ENCODE measurements at places on chromosomes 5 and 9. TPM values are rescaled to one million over a fixed set of nuclear protein-coding genes. Genes with fewer than 3 reads are reported as not detected.
A peak's percentile ranks its signal among the peaks of the same experiment; 100 is the strongest.

DNA sequence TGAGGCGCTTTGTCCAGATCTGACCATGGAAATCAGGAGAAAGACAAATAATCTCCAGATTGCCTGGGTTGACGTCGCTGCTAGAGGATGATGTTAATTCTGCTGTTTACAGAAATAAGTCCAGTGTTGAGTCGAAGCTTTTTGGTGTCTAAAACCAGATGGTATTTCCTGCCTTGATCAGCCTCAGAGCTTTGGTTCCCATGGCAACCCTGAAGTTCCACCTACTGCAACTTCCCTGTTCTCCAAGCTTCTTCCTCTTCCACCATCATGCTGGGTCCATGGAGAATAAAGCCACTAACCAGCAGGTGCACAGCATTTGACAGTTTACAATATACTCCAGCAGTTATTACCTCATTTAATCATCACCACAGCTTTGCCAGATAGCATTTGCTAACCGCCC lies 18.0 kb upstream of the GABBR2 start:
- no peak for DNase-seq

DNA sequence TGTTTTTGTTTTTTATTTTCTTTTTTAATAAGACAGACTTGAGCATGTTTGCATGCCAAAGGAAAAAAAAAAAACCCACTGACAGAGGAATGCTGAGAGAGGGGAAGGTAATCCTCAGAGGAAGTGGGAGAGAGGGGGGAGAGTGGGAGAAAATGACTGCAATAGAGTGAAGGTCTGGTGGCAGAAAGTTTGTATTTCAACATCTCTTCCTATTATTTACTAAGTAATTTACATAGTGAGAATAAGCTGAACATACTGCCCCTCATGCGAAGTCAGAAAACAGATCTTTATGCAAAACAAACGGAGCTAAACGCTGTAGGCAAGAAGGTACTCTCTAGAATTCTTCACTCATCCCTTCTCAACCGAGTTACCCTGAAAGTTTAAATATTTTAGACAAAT lies 45.0 kb downstream of the ELL2 start:
- no peak for DNase-seq

GRCh38 chr5:54718656-54719055 lies 201.1 kb downstream of the SNX18 start:
- no peak for DNase-seq

The MEIKIN gene
- total RNA-seq, result not detected

DNA sequence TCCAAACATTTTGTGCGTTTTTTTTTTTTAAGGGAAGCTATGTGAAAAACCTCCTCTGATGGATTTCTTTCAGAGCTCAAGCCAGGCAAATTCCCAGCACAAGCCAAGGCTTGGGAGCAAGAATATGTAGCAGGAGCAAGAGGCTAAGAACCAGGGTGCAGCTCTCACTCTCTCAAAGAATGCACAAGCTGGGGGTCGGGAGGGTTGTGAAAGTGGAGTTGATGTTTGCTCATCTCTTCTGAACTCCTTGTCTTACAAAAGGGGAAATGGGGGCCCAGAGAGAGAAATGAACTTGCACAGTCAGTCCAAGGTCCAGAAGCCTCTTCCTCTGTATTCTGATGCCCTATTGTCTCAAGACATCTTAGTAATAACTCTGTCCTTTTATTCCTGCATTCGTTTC lies 7.7 kb upstream of the TRAF1 start:
- no peak for DNase-seq

The ACTL7B gene
- not detected for total RNA-seq

GRCh38 chr9:95091601-95092261 lies 225.8 kb downstream of the FANCC start:
- peak; percentile 58 for DNase-seq

DNA sequence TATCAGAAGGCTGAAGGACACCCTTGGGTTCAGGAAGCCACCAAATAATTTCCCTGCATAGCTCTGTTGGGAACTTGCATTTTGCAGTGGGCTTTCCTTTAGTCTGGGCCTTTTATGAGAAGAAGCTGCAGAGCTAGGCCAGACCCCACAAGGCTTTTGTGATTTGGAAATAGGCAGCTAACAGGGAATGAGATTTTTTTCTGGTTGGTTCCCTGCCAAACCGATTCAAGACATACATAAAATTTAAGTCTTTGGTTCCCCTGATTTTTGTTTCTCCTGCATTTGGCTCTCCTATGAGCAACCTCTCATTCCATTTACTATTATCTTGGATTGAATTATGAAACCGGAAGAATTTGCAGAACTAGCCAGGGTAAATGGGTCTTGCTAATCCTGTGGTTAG lies 81.5 kb upstream of the PTCH1 start:
- DNase-seq, result no peak

The IL4 gene
- total RNA-seq, result not detected

GRCh38 chr5:149410721-149411432 lies 31.8 kb upstream of the IL17B start:
- DNase-seq, result no peak

- no peak for DNase-seq
Observed at GRCh38 chr5:62575489-62575888, 3.1 kb upstream of the LRRC70 start.

GRCh38 chr5:39423331-39423751 lies 1.4 kb downstream of the DAB2 start:
- DNase-seq, result peak; percentile 4

The MARCHF3 gene
- total RNA-seq, result 3.7 TPM

DNA sequence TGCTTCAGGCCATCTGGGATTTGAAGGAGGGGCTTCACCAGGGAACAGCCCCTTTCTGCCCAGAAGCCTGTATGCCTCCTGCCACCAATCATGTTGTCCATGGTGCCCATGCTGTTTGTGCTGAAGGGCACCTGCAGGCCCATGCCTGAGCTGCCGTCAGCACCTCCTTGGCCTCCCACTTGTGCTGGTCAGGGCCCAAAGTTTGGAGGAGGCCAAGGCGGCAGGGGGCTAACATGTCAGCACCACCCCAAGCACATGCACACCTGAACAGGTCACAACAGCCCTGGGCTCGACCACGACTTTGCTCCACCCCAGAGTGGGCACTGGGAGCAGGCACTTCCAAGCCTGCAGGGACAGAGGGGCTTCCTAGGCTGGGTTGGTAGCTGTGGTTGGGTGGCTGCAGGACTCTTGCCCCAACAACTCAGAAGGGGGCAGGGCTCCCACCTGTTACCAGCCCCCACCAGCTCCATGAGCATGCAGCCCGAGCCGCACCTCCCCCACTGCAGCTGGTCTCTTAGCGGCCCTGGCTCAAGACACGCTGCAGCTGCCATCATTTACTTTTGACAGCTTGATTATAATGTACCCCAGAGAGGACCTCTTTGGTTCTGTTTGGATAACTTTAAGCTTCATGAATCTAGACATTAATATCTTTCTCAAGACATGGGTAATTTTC lies 19.8 kb upstream of the NFIL3 start:
- DNase-seq, result no peak

- no peak for DNase-seq
Observed at GRCh38 chr9:93456504-93456903, 3.1 kb upstream of the FAM120AOS start.

- no peak for DNase-seq
Observed at GRCh38 chr5:95043234-95043633, 241.7 kb downstream of the MCTP1 start.

DNA sequence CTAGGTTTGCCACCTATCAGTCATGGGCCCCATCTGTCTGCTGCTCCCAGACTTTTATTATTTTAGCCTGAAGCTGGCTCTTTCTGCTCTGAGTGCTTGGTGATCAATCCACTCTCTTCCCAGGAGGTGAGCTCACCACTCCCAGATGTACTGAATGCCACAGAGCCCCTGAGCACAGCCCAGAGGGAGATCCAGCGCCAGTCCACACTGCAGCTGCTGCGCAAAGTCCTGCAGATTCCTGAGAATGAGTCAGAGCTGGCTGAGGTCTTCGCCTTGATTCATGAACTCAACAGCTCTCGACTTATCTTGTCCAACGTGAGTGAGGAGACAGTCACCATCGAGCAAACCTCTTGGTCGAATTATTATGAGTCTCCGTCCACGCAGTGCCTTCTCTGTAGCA lies 36.0 kb downstream of the HMGXB3 start:
- peak; percentile 94 for DNase-seq

GRCh38 chr5:180645274-180646204 lies 3.9 kb downstream of the FLT4 start:
- no peak for DNase-seq

The MSMP gene
- total RNA-seq, result not detected

The FCN2 gene
- total RNA-seq, result not detected

- no peak for DNase-seq
Observed at GRCh38 chr5:142432369-142432863, 107.6 kb upstream of the SPRY4 start.
